ENCODE measurements at places on chromosomes 6 and 20.

GRCh38 chr6:156774863-156775405 is 2.2 kb upstream of the ARID1B start:
- no peak for DNase-seq

- DNase-seq, result no peak
These were observed 45.3 kb upstream of the COL21A1 start for GRCh38 chr6:56292505-56293181.

DNA sequence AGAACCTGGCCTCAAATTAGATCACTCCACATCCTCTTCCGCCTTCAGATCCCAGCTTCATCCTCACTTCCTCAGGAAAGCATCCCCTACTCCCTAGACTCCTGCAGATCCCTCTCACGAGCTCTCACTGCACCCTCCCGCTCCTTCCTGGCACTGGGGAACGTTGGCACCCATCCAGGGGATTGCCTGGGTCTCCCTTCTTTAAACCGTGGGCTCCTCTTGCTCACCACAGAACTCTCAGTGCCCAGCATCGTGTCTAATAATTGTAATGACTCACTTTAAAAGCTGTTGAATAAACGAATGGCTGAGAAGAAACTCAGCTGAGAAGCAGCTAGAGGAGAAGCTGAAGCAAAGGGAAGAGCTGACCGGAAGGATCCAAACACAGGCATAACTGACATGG is 20.4 kb downstream of the ZC3H12D start:
- no peak for DNase-seq

DNA sequence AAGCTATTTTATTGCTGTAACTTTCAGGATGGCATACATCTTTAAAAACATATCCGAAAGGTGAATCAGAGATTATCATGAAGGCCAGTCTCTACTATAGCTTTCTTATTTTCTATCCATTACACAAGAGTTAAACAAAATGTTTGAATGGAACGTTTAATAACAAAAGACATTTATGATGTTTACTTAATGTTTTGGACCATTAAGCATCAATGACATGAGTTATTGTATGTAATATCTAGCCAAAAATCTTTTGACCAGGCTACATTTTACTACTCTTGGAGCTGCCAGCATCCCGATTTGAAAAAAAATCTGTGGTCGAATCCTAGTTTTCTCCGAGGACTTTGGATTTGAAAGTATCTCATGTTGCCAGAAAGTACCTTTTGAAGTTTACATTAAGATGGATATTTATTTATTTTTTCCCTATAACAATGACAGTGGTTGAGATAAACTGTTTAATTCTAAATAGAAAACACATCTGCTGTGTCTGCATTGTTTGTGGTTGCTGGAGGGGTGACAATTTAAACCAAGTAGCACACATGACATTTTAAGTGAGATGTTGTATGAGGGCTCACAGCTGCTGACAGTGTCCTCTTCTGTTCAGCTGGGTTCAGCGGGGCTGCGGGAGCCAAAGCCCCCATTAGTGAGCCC is 293.7 kb upstream of the TCF21 start:
- DNase-seq, result no peak

GRCh38 chr6:128493877-128494276 is 26.5 kb downstream of the PTPRK start:
- DNase-seq, result no peak

DNA sequence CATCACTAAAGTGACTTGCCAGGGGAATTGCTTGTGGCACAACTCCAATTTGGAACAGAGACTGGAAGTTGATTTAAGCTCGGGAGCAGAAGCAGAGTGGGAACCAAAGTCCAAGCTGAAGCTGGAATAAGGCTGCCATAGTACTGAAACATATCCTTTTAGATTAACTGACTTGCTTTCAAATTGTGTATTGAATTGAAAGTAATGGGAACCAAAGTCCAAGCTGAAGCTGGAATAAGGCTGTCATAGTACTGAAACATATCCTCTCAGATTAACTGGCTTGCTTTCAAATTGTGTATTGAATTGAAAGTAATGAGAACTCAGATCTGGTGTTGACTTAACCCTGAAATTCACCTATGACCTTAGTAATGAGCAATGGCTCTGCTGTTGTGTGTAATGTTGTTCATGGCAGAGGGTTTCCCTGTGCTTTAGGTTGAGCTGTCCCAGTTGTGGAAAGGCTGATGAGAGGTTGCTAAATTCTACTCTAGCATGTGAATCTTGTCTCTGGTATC is 40.2 kb downstream of the CENPW start:
- no peak for DNase-seq

GRCh38 chr20:33673114-33673409 is 1.2 kb downstream of the NECAB3 start:
- no peak for DNase-seq

DNA sequence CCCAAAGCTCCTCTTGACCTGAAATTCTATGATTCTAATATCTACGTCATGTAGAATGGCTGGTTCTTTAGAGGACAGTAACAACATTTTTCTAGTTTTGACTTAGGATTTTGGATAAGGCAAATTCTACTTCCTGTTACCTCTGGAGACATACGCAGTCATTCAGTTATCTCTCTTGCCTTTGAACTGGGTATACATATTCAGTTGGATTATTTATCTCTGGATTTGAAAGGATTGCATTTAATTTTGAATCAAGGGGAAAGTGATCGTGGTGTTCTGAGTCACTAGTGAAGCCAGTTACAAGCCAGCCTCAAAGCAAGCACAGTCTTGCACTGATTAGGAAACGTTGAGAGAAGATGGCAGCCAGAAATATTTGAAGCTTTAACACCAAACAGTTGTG is 35.3 kb upstream of the BCAS1 start:
- DNase-seq, result no peak

DNA sequence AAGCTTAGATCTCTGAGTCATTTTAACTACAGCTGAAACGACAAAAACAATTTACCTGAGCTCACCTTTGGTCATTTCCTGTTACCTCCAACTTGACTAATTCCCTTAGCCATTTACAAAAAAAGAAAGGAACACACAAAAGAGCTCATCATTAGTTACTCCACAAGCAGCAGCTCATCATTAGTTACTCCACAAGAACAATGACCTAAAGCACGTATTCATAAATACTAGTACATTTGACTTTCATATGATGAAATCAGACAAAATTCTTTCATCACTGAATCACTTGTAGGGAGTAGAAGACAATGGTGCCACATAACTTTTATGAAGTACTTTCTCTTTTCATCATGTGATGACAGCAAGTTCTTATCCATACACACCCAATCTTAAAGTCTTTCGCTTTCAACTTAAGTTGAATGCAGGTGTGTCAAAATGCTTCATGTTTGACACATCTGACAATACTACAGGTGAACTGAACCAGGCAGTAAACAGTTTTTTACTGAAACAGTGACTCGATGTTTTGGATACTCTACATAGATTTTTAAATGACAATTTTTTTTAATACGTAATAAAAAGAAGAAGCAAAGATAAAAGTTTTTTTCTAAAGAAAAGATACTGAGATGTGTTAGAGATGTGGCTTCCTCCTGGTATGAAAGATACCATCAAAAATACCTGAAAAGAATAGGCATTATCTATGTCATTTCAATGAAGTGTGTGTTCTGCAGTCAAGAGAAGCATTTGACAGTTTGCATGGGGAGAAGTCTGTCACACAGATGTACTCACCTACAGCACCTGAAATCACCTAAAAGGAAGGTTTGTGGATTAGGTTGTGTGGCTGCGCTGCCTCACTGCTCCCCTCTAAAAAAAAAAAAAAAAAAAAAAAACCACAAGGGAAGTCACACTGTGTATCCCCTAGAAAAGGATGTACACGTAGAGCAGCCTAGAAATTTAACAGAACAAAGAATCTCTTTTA is 109.1 kb downstream of the PRDM1 start:
- DNase-seq, result peak; percentile 55

GRCh38 chr6:20223141-20223540 is 10.9 kb upstream of the MBOAT1 start:
- no peak for DNase-seq

DNA sequence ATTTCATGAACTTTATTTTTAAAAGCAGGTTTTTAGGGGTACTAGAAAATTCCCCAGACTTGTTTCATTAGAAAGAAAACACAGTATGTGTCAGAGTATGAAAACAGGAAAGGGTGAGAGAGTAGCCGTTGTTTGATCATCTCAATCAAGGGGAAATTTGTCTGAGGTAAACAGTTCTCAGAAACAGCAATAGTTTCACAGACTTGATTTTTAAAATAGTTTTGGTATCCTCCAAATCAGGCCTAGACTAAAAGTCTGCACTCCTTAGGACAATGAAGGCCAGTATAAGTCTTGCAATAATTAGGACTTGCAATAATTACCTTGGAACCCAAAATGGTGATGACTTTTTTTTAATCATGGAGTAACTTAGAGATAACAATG is 176.6 kb upstream of the TAB2 start:
- peak; percentile 72 for DNase-seq

- no peak for DNase-seq
These were observed 12.1 kb downstream of the EXOC2 start for GRCh38 chr6:680666-681340.

DNA sequence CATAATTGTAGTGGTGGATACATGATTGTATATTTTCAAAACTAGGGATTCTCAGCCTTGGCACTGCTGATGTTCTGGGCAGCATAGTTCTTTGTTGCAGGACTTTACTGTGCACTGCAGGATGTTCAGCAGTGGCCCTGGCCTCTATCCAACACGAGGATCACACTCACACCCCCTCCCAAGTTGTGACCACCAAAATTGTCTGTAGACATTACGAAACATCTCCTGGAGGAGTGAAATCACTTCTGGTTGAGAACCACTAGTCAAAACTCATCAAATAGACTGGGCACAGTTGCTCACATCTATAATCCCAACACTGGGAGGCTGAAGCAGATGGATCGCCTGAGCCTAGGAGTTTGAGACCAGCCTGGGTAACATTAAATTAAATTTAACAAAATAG is 123.1 kb upstream of the CDYL start:
- DNase-seq, result no peak
